ENCODE measurements at places on chromosomes 1 and 21.

DNA sequence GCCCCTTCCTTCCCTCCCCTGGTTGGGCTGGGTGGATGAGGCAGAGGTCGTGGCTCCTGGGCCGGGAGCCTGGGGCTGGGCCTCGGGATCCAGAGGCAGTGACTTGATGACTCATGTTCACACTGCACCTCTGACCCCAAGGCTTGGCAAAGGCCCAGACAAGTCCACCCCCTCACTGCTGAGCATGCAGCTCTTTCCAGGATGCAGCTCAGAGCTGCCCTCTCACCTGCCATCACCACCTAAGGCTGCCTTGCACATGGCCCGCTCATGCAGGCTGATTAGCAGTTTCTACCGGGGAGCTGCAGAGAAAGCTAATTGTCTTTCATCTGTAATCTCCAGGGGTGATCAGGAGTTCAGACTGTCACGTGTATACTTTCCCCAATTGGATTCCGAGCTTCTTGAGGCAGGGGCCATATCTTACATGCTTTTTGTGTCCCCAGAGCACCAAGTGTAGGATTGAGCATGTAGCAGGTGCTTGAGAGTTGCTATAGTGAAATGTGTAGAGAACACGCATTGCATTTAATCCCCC, 62.1 kb downstream of the LRRN2 start:
- no peak for DNase-seq

DNA sequence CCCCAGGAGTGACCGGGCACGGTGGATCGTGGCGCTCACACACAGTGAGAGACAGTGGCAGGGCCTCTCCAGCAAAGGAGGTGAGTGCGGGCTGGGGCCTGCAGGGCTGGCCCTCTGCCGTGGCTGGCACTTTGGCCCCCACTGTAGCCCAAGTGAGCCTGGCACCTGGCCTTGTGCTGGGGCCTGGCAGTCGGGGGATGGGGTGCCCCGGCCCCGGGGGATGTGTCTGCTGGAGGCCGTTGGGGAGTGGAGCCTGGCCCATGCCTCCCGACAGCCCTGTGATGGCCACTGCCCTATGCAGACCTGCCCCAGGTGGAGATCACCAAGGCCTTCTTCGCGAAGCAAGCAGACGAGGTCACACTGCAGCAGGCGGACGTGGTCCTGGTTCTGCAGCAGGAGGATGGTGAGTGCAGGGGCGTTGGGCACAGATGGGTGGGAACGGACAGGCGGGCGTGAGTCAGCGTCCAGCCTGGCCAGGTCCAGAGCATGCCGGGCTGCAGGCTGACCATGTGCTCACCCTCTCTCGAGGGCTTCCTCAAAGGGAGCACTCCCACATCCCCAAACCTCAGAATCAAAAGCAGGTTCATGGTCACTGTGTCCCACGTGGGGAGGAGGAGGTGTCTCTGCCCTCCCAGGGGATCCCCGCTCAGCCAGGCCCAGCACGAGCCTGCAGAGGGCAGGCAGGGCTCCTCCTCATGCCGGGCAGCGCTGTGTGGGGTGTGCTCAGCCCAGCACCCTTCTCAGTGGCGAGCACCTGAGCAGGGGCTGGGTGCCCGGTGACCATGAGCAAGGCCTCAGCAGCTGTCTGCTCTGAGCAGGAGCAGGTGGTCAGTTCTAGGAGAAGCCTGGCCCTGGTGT, 25.3 kb downstream of the ARHGEF16 start:
- DNase-seq = no peak

DNA sequence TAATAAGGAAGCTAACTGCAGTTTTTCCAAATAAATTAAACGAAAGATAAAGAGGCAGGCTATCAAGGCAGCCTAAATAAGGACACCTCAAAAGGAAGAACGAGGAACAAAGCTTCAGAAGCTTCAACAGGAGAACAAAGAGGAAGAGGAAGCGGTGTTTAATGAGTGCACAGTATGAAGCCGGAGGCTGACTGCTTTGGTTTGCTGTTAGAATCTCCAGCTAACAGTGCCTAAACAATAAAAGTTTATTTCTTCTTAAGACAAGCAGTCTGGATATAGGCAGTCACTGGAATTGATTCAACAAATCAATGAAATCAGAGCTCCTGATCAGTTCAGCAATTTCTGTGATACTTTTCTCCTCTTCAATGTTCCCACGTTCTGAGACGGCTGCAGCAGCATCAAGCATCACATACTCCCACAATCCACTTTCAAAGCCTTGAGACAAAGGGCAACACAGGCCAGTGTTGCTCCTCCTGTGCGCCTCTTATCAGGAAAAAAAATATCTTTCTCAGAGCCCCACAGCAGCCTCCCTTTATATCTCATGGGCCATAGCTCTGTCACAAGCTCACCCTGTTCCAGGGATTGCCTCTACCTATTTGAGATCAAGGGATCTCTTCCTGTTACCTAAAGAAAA, 365.6 kb upstream of the ST6GALNAC5 start:
- no peak for DNase-seq

DNA sequence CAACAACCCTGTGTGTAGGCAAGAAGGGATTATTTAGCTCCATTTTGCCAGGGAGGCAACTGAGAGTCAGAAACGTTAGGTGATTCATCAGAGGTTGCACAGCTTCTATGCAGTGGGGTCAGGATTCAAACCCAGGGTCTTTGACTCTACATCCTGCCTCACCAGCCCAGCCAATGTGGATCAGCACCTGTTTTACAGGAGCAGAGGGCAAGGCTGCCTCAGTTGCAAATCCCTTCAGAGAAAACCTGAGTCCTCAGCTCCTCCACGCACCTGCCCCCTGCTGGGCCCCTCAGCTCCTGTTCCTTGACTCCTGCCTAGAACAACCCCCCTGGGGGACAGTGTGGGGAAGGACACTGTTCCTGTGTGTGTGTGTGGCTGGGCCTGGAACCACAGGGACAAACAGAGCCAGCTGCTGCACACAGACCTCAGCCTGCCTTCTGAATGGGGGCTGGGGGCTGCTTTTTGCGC, 61.6 kb downstream of the LRRN2 start:
- DNase-seq = peak; percentile 25

All from progenitor cell of endocrine pancreas (in vitro differentiated cells).